ENCODE measurements at places on chromosomes 7 and 10. TPM values are rescaled to one million over a fixed set of nuclear protein-coding genes. Genes with fewer than 3 reads are reported as not detected.

The TMEM229A gene
- not detected for total RNA-seq

The GTF2IRD1 gene
- total RNA-seq, result 1.3 TPM

The SNCG gene
- not detected for total RNA-seq

The DPY19L1 gene
- total RNA-seq, result 14.0 TPM

The FGL2 gene
- total RNA-seq, result 10.7 TPM

- peaks cover 22% of the 10 kb centered on the region for H3K27me3 ChIP-seq
- no peaks in the 10 kb centered on the region for H3K4me1 ChIP-seq
- H3K27ac ChIP-seq, result no peak overlapping the region
- H3K36me3 ChIP-seq, result no peaks in the 10 kb centered on the region
- no peak overlapping the region for H3K4me3 ChIP-seq
- no peak for DNase-seq
These were observed 2.2 kb upstream of the PDE1C start for GRCh38 chr7:32072397-32072796.

DNA sequence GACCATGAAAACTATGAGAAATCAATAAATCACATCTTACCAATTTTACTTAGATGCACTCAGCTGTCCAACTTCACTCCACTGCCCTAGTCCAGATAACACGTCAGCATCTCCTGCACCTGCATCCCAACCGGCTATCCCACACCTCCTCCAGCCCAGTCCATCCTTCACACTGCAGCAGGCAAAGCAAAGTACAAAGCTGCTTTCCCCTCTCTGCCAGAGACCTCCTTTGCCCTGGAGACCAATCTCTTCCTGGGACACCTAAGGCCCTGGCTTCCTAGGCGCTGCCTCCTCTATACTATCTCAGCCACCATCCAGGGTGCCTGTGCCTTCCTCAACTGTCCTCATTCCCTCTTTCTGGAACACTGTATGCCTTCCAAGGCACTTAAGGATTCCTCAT is 90.3 kb upstream of the DDC start:
- H3K4me3 ChIP-seq, result no peak overlapping the region
- DNase-seq, result no peak
- H3K4me1 ChIP-seq, result peaks cover 22% of the 10 kb centered on the region
- H3K27me3 ChIP-seq, result peaks cover 12% of the 10 kb centered on the region

DNA sequence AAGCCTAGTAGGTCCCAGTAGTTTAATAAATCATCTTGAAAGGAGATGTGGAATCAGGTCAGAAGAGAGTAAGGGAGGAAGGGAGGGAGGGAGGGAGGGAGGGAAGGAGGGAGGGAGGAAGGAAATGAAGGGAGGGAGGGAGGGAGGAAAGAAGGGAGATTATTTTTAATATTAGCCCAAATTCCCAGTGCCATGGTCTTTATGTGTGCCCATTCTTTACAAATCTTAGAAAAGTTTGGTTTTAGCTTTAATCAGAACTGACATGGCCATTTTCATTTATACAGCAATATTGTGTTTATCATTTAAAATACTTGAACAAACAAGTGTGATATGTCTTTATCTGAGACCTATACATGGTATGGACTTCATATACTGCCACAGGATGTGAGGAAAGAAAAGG is 86.8 kb downstream of the GAD2 start:
- no peaks in the 10 kb centered on the region for H3K36me3 ChIP-seq
- no peaks in the 10 kb centered on the region for H3K4me1 ChIP-seq
- no peak overlapping the region for H3K4me3 ChIP-seq

Measured in activated naive CD8-positive, alpha-beta T cell treated with anti-CD3 and anti-CD28 coated beads, Interleukin-2, amount 10 ng/mL, durations not matched to agents 7 days and 5 days (primary cell).